ENCODE measurements at places on chromosomes 1 and 21.

DNA sequence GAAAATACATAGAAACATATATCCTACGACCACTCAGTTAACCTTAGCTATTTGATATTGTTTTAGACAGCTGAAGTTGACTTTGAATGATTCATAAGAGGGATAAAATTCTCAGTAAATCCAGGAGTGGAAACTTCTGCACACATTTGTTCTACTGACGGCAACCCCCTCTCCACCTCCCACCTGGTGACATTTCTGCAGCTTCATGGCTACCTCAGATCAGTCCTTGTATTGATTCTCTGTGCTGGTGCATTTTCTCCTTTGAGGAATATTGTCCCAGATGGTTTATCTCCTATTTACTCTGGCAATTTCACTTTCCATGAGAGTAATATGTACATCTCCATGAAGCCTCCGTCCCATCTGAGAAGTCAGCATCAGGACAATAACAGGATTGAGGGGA lies 57.7 kb upstream of the COA6 start:
- DNase-seq, result peak; percentile 47

- DNase-seq, result no peak
Observed at GRCh38 chr1:231193710-231194340, 32.0 kb downstream of the TRIM67 start.

GRCh38 chr1:208513799-208514198 lies 269.6 kb upstream of the PLXNA2 start:
- no peak for DNase-seq

GRCh38 chr1:155309423-155310021 lies 856 bp downstream of the FDPS start:
- DNase-seq, result no peak

All from stimulated activated CD4-positive, alpha-beta T cell treated with anti-CD3 and anti-CD28 coated beads, Interleukin-15, amount 100 ng/mL, for 24 hours (primary cell).